ENCODE measurements at places on chromosomes 16 and 17.

- no peak for DNase-seq
Observed at GRCh38 chr17:63956296-63956920, 16.3 kb downstream of the SCN4A start.

GRCh38 chr17:49618028-49618611 lies 42.4 kb downstream of the NXPH3 start:
- no peak for DNase-seq

DNA sequence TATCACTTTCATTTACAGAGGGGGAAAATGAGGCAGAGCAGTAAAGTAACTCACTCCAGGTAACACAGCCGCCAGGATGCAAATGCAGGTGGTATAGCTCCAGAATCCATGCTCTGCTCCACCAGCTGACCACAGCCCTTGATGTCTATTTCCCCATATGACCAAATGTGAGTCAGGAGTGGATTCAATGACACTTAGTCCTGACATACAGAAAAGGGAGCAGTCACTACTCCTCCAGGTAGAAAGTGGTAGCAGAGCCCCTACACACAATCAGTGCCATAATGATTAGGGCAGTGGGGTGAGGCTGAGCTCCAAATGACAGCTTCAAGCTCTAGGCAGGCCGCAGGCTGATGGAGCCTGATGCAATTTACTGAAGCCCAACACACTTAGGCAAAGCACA lies 43.3 kb upstream of the GFOD2 start:
- no peak for DNase-seq

- DNase-seq: no peak
Observed at GRCh38 chr16:70440009-70440692, 1.3 kb upstream of the ST3GAL2 start.

DNA sequence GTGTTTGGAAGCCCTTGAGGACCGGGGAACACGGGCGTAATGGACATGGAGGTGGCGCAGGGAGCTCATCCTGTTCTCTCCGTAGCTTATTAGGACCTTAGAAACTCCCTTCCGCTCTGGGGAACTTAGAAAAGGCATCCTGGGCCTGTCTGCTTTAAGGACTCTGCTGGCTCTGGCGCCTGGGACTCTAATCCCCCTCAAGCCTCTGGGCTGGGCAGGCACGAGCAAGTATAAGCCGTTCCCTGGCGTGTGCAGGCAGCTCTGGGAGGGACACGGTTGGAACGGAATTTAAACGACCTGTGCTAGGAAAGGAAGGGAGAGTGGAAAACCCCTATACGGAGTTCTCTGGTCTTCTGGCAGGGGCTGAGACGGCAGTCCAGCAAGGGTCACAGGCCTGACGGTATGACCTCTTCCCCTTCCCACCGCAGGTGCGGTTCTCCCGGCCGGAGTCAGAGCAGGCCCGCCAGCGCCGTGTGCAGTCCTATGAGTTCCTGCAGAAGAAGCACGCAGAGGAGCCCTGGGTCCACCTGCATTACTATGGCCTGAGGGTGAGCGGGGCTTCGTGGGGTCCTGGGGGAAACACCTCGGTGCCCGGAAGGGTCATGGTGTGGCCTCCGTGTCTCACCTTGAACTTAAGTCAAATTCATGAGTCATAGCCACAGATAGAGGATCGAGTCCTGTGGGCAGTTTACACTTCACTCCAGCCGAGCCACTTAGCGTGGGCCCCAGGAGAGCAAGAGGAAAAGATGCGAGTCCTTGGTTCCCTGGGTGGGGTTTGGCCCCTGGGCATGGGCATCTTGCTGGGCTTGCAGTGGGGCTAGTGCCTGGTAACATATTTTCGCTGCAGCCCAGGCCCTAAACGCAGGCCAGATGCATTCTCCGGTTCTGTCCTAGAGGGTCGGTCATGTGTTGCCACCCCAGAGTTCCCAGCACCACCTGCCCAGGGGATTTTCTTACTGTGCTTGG lies 17.7 kb downstream of the POLR3E start:
- no peak for DNase-seq

DNA sequence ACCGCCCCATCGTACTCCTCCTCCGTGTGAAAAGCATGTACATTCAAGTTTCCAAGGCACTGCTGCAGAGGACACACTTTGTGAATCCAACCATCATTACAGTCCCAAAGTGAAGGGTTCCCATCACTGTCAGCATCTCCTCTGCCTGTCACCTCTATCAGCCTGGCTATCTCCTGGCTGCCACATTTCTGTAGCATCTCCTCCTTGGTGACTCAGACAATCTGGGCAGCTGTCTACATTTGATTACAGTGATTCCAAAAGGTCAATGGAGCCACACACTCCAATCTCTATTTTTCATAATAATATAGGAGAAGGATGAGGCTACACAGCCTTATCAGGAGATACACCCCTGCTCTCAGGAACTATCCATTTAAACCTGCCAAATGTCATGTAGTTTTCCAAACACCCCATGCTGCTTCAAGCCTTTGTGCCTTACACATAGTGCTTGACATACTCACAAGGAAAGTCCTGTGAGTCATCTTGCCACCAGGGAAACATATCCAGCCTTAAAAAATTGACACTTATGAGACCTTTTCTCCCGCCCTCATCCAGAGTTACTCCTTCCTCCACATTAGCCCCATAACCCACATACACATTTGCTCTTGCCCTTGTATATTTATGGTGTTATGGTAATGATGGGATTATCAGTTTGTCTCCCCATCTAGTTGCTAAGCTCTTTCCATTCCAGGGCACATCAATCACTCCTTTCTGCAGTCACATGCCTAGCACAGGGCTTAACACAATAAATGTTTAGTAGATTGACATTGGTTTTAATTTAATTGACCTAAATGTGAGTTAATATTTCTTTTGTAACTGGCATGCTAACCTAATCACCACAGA lies 250.1 kb upstream of the CDH5 start:
- DNase-seq: no peak

GRCh38 chr17:51144266-51145022 lies 8.9 kb upstream of the NME1 start:
- no peak for DNase-seq

DNA sequence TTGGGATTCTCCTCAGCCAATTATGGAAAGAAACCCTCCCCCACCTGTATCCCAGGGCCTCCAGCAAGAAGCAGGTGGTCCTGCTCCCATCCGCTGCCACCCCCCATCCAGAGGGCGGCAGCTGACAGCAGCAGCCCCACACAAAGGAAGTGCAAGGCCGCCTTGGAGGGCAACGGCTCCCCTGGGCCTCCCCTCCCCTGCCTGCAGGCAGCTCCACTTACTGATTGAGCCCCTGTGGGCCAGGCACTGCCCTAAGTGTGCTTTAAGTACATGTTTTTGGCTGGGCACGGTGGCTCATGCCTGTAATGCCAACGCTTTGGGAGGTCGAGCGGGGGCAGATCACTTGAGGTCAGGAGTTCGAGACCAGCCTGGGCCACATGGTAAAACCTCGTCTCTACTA lies 257.6 kb downstream of the PARN start:
- no peak for DNase-seq

GRCh38 chr16:57106767-57107166 lies 14.4 kb downstream of the CPNE2 start:
- DNase-seq: no peak

GRCh38 chr16:51150165-51150887 lies 744 bp downstream of the SALL1 start:
- no peak for DNase-seq

- DNase-seq: no peak
Observed at GRCh38 chr16:13708347-13709120, 211.4 kb upstream of the ERCC4 start.

- peak; percentile 15 for DNase-seq
Observed at GRCh38 chr17:81440511-81441244, 45.4 kb downstream of the BAHCC1 start.

DNA sequence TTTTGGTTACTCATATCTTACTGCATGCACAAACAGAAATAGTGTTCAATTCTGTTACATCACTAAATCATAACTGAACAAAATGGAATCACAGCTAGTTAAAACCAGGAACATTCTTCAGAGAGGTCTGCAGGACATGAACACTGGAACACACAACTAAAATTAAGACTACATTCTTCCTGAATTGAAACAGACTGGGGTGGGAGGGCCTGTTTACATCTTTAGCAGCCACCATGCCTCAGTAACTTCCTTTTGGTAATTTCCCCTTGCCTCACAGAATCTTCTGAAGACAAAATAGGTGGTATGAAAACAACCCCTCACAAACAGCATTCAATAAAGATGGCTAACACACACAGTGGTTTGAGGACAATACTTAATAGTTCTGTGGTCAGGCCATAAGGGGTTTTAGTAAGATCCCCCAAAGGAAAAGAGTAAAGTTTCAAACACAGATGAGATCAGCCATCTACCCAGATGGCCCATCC lies 6.5 kb downstream of the MARF1 start:
- no peak for DNase-seq

DNA sequence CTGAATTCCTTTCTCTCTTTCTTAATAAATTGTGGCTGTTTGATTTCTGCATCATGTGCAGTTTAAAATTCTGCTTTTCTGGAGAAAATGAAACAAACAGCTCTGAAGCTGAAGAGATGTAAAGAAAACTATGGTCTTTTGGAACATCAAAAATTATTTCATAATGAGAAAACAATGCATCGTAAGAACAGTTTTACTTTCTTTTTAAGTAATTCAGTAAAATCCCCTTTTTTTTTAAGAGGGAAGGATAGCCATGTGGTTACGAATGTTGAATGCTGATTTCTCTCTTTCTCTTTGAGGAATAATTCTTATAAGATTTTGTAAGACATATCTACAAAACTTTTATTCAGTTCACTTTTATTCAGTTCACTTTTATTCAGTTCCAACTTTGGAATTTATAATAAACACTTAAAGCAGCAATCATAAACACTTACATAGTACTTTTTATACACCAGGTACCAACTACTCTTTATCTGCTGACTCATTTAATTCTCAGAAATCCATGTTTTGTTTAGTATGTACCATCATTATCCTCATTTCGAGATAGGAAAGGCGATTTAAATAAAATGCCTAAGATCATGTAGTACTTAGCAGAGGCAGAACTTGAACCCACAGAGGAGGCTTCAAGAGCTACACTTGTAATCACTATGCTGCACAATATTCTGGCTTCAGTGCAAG lies 26.6 kb downstream of the CNTNAP4 start:
- DNase-seq: no peak

- no peak for DNase-seq
Observed at GRCh38 chr16:81136390-81137335, 40.5 kb upstream of the GCSH start.

- no peak for DNase-seq
Observed at GRCh38 chr16:66322174-66322573, 44.3 kb upstream of the CDH5 start.

GRCh38 chr16:52561910-52562741 lies 15.2 kb upstream of the TOX3 start:
- no peak for DNase-seq

- no peak for DNase-seq
Observed at GRCh38 chr17:52147431-52147830, 11.1 kb downstream of the CA10 start.

- DNase-seq: no peak
Observed at GRCh38 chr16:69223882-69224281, 36.9 kb downstream of the SNTB2 start.

GRCh38 chr16:81627024-81627423 lies 152.1 kb upstream of the PLCG2 start:
- DNase-seq: no peak

DNA sequence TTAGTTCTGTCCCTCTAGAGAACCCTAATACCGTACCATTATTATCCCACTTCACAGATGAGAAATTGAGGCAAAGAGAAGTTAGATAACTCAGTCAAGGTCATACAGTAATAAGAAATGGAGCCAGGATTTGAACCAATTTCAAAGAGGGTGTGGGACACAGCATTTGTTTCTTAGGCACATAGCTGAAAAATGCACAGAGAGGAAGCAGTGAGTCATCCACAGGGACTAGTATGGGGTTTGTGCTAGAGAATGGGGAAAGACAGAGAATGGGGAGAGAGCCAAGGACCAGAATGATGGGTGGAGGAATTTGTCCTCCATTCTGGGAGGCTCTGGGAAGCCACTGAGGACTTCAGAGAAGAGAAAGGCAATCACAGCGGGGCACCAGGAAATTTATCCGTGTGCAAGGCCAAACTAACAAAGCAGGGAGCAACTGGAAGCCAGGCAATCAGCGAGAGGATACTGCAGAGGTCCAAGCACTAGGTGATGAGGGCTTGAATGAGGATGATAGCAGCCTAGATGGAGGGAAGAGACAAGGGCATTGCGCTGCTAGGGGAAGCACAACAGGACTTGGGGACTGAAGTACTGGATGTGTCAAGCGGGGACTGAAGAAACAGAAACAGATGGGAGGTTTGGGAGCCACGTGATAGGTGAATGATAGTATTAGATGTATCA lies 78.1 kb upstream of the ZFHX3 start:
- DNase-seq: no peak

DNA sequence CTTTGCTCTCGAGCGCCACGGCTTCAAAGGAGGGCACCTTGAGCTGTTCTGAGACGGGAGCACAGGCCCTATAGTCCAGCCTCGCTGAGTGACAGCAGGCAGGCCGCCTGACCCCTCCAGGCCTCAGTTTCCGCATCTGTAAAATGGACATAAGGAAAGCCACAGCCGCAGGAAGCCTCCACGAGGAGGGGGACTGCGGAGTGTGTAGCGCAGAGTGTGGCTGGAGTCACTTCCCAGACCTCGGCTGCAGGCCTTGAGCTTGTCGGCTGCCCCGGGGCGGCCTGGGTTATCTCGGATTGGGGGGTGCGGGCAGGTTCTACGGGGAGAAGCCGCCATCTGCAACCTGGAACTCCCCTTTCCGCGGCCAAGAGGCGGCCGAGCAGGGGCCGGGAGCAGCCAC lies 40.8 kb downstream of the ZFPM1 start:
- no peak for DNase-seq

GRCh38 chr17:38453951-38454421 lies 25.7 kb downstream of the ARHGAP23 start:
- DNase-seq: no peak

DNA sequence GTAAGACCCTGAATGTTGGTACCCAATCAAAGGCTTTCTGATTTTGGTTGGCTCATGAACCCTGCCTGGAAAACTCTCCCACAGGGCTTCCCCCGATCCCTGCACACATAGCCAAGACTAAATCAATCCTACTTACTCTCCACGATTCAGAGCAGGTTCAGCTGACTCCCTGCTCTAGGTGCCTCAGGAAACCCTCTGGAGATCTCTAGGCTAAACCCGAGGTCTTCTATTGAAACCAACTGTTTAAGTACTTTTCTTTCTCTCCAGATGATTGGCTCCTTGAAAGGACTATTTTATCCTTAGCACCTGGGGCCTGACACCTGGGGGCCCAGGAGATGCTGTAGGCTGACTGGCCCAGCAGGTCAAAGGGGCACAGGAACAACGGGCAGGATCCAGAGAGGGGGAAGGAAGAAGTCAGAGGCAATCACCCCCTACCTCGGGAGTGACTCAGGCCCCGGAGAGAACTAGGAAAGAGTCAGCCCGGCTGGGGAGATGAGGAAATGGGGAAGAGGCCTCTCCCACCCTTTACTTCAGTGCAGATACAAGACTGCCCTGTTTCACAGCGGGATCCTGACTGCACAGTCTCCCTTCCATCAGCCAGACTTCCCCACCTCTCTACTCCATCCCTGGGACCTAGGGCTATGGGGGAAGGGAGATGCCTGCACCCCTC lies 2.0 kb downstream of the TBC1D10B start:
- no peak for DNase-seq

DNA sequence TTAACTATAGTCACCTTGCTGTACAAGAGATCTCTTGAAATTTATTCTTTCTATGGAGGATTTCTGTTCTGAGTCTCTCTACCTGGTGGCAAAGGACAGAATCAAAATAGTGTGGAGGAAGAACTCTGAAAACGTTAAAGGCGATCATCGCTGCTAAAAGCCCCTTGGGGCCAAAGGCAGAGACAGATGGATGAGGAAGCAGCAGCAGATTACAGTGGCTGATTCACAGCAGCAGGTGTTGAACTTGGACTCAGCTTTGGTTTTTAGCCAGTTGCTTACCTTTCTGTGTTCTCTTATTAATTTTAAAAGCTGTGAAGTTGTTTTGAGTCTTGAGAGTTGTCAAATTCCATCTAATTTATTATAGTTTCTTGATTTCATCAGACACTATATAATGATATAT lies 956.1 kb upstream of the GOT2 start:
- DNase-seq: no peak
